ENCODE measurements at places on chromosomes 11 and 22.

DNA sequence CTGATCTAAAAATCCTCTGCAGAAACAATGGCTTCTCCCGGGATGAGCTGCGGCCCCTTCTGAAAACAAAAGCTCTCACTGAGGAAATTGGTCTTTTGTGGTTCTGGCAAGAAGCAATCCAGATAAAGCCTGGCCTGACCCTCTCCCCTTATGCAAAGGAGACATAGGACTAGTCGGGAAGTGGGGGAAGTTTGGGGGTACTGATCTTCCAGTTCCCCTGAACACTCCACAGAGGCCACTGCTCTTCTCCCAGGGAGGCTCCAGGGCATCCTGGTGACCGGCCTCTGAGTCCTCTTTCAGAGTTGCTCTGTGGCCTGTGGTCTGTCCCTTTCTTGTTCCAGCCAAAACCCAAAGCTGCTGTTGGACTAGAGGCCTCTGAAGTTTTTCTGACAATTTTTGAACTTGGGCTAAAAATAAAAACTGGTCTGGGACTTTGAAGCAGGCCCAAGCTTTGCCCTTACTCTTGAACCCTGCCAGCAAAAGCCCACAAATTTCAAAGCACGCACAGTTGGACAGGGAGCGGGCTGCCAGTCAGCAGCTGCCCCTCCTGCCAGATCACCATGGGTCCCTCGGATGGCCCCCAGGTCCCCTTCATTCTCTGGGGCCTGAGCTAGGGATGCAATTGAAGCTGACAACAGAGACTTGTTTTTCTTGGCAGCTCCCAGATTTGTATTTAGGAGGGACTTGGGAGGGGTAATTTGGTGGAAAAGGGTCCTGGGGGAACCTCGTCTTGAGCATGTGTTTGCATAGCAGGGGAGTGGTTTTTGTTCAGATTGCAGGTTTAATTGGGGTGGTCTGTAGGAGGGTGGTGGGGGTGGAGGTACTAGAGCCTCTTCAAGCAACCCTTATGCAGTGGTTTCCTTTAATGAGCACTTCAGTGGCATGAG is 381.6 kb upstream of the CADM1 start:
- DNase-seq = no peak

- no peak for DNase-seq
Measured at GRCh38 chr22:17130199-17130598, 9.0 kb upstream of the TMEM121B start.

GRCh38 chr11:7538466-7539454 is 25.0 kb downstream of the PPFIBP2 start:
- no peak for DNase-seq

DNA sequence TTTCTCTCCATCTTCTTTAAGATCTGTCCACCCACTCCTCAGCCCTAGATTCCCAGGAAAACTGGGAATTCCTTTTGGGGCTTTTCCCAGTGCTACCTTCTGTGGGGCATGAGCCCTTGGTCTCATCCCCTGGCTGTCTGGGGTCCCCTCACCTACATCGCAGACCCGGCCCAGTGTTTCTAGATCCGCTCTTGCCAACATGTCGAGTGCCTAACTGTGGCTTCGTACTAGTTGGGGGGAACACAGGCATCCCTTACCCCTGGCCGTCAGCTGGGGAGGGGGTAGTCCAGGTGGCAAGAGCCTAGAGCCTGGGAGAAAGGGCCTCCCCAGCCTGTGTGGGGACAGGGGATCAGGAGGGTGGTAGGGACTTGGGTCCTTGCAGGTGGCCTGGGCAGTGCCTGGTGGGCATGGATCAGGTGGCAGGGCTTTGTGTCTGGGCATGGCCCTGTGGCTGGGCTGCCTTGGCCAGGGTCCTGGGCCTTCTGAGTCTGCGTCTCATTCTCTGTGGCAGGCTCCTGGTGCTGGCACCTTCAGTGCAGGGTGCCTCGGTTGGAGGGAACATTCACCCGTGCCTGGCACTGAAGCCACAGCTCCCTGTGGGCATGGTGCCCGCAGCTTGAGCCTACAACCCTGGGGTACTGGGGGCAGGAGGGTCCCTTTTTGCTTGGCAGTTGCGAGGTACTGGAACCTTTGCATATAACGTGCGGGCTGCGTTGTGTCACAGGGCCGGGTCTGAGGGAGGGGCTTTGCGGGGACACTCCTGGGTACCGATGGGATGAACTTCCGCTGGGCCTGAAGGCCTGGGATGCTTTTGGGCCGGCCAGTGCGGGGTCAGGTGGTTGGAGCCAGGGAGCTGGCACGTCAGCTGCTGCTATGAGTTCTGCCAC is 4.1 kb downstream of the KCNQ1 start:
- no peak for DNase-seq

DNA sequence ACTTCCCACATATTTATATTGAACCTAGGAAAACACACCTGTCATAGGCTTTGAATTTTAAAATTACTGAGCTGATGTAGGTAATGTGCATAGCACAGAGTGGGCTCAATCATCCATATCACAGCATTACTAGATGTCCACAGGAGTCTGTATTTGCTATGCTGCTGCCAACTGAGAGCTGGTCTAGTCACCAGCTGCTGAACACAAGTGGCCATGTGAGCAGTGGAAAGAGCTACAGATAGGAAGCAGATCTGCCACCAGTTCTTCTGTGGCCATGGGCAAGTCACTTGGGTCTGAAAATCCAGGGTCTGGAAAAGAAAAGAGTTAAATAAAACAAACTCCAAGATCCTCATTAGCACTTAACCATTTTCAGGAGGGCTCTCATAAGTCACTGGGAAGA is 91.8 kb downstream of the APIP start:
- DNase-seq = no peak

GRCh38 chr11:119755356-119756071 is 26.5 kb upstream of the NECTIN1 start:
- DNase-seq = no peak

- no peak for DNase-seq
Measured at GRCh38 chr11:62794201-62794775, 2.5 kb upstream of the TMEM223 start.

DNA sequence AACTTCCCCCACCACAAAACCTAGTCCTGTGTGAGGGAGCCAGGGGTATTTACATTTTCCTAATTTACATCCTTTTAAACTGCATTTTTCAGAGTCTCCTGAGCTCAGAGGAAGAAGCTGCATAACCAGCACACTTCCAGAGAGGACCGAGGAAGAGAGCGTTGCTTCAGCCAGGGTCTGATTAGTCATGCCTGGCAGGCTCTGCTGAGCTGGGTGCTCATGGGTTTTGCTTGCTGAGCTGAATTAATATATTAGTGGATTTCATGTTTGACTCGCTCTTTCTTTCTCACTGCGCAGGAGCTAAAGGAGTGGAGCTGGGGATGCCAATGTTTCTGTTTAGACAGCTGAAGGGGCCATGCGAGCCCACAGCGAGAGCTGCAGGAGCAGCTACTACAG is 539.3 kb upstream of the B3GAT1 start:
- DNase-seq = peak; percentile 29

- DNase-seq = no peak
Measured at GRCh38 chr22:26679003-26679629, 21.7 kb downstream of the MIAT start.

GRCh38 chr11:47768101-47768612 is 1.0 kb upstream of the FNBP4 start:
- no peak for DNase-seq

DNA sequence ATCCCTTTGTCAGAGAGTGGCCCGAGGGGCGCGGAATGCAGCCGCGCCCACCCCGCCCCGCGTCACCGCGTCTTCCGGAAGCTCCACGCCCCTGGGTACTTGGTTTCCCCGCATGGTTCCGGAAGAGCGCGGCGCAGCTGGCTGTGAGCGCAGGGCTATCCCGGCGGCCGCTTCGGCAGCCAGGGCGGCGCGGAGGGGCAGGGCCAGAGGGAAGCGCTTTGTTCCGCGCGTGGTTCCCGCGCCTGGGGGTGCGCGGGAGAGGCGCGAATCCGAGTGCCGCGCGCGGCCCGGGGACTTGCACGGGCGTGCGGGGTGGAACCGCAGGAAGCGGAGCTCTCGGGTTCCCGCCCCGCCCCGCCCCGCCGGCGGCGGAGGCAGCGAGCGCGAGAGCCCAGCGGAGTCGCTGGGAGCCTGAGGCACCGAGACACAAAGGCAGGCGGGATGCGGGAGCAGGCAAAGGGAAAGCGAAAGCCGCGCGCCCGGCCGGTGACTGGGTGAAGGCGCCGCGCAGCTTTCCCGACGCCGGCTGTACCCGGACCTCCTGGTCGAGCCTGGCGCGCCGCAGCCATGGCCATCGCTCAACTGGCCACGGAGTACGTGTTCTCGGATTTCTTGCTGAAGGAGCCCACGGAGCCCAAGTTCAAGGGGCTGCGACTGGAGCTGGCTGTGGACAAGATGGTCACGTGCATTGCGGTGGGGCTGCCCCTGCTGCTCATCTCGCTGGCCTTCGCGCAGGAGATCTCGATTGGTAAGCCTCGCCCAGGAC is at the start of gene PANX1:
Gene PANX1 (plus strand): TSS at position 96 of the 766 bp plus-strand sequence. CDS start 472 bp downstream, at position 568.
- DNase-seq = no peak

GRCh38 chr11:131534611-131535010 is 164.2 kb downstream of the NTM start:
- no peak for DNase-seq

GRCh38 chr11:134921938-134922337 is 509.9 kb upstream of the B3GAT1 start:
- DNase-seq = no peak

GRCh38 chr11:821512-822371 is 3.0 kb downstream of the PNPLA2 start:
- DNase-seq = no peak

GRCh38 chr11:115284773-115285172 is 219.4 kb downstream of the CADM1 start:
- DNase-seq = no peak

DNA sequence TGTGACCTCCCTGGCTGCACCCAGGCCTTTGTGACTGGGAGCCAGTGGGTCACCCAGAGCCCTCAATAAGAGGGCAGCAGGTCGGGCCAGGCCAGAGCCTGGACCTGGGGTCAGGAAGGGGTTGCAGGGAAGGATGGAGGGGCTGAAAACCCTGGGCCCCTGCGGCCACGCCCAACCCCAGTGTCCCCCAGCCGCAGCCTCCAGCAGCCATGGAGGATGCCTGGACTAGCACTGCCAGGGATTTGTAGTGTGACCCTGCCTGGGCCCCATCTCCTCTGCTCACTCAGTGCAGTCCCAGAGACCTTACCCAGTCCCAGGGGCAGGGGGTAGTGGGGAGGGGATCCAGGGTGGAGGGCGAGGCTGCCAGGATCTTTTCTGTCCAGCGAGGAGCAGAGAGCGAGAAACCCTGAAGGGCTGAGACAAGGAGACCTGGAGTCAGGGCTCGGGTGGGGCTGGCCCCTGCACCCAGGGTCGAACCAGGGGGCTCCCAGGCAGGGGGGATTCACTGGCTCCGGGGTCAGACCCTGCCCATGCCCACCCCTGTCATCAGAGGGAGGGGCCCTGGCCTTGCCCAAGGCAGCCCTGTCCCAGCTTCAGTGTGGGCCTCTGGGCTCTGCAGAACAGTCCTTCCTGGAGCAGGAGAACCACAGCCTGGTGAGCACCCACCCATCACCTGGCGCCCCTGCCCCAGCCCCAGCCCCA is 187.5 kb downstream of the IGLL1 start:
- no peak for DNase-seq

All from AG04449 (cell line).